Renal pelvis (tissue), 12 donors: ENCODE measurements at places on chromosomes 11 and 22. TPM values are rescaled to one million over a fixed set of nuclear protein-coding genes. Genes with fewer than 3 reads are reported as not detected.
A peak's percentile ranks its signal among the peaks of the same experiment; 100 is the strongest.

- no peak for DNase-seq
Measured at GRCh38 chr22:48740731-48741405, 1086.8 kb downstream of the BRD1 start.

- peak; percentile 28 for DNase-seq
Measured at GRCh38 chr11:67483831-67484665, 1.2 kb downstream of the AIP start.

Gene DRD2
- polyA plus RNA-seq, result 0.83 TPM

Gene OSM
- 0.04 TPM for polyA plus RNA-seq

GRCh38 chr11:121449123-121449522 lies 3.0 kb upstream of the SORL1 start:
- DNase-seq, result no peak

Gene OR2AG1
- polyA plus RNA-seq, result 0.09 TPM

GRCh38 chr11:61384271-61385242 lies 7.8 kb upstream of the TMEM216 start:
- DNase-seq, result no peak

DNA sequence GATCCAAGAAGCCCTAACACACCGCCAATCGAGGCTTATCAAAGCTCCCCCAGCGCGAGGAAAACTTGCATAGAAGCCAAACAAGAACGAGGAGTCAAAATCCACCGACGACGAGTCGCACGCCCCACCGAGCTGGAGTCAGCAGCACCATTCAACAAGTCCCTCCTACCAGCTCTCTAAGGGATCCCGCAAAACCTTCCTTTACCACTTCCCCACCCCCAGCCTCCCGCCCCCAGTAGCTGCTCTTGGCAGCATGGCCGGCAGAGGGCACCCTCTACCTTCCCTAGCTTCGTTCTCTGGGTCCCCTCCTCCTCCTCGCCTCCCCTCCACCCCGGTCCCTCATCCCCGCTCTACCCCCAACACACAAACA lies 1.4 kb downstream of the BDNF start:
- peak; percentile 81 for DNase-seq

Gene FAM83F
- polyA plus RNA-seq, result 2.2 TPM

DNA sequence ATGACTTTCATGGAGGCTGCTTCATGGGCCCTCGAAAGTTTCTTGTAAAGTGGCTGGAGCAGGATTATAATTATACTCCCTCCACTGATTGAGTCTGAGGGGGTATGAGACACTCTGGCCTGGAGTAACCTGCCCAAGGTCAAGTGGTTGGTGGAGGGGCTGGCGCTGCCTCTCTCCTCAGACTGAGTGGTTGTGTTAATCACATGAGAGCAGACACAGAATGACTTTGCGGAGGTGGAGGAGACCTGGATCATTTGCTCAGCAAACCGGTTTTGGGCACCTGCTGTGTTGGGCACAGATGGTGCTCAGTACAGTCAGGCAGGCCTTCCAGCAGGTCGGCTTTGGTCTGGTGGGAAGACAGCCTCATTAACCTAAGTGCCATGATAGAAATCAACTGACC lies 11.8 kb downstream of the BCR start:
- no peak for DNase-seq

Gene ADORA2A
- polyA plus RNA-seq, result 8.8 TPM

- DNase-seq, result no peak
Measured at GRCh38 chr11:14253421-14253820, 105.6 kb downstream of the RRAS2 start.

Gene OR5L2
- polyA plus RNA-seq, result not detected
